ENCODE measurements at places on chromosomes 5 and 9. TPM values are rescaled to one million over a fixed set of nuclear protein-coding genes. Genes with fewer than 3 reads are reported as not detected.

PCDHA4 gene
- total RNA-seq, result under 0.01 TPM

DNA sequence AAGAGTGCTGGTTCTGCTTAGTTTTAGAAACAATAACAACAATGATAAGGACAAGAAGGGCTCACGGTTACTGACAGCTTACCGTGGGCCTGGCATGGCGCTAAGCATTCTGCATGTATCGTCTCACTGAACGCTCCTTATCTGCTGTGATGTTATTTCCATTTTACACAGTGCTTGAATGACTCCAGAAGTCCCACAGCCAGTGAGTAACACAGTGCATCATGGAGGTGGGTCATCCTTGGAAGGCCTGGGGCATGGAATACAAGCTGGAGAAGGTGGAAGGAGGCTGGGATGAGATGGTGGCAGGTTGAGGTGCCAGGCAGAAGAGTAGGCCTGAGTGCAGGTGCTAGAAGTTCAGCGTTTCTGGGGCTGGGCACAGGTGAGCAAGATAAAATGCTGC is 36.5 kb upstream of the FAT2 start:
- DNase-seq, result peak; percentile 18

- DNase-seq, result no peak
Measured at GRCh38 chr5:78821536-78822021, 163.5 kb downstream of the ARSB start.

GRCh38 chr9:110168486-110168885 is 39.5 kb downstream of the C9orf152 start:
- no peak for DNase-seq

LURAP1L gene
- 6.1 TPM for total RNA-seq
